ENCODE measurements at places on chromosomes 1 and 21.

DNA sequence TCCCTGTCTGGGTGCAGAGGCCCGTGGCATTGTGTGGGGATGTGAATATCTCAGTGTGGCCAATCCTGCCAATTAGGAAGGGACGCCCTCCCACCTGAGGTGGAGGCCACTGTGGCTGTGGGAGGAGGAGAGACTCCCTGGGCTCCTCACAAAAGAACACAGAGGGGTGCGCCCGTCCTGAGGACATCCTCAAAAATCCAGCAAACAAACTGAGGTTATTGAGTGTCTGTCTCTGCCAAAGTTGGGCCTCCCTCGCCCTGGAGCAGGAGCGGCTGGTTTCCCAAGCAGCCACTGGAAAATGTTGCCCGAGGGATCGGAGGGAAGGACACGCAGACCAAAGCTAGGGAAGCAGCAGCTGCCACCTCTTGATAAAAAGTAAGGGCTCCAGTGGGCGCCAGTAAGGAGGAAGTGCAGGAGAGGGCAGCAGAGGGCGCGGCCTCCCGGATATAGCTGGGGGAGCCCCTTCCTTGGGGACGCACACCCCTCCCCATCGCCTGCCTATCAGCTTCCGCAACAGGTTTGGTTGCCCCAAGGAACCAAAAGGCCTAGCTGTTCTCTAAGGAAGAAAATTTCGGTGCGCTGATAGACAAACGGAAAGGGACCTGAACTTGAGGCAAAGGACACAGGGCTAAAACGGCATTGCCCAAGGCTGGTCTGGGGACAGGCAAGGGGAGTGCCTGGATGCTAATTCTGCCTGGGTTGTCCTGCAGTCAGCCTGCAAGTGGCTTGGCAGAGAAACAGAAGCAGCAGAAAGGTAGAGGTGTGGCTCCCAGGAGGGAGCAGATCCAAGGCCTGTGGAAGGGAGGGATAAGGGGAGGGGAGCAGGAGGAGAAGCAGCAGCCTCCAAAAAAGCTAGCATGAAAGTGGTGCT lies 1.7 kb upstream of the GRIK3 start:
- DNase-seq = no peak

DNA sequence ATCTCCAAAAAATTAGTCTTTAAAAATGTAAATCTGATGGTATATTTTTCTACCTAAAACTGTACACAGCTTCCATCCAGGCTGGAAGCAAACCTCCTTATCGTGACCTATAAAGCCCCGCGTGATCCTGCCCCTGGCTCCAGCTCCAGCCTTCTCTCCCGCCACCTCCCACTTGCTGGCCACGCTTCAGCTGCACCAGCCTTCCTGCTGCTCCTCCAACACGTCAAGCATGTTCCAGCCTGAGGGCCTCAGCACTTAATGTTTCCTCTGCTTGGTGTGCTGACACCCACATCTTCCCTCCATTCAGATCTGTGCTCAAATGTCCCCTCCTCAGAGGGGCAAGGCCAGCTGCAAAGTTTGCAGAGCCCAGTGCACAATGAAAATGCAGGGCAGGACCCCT lies 123.5 kb upstream of the MAGI3 start:
- DNase-seq = no peak

DNA sequence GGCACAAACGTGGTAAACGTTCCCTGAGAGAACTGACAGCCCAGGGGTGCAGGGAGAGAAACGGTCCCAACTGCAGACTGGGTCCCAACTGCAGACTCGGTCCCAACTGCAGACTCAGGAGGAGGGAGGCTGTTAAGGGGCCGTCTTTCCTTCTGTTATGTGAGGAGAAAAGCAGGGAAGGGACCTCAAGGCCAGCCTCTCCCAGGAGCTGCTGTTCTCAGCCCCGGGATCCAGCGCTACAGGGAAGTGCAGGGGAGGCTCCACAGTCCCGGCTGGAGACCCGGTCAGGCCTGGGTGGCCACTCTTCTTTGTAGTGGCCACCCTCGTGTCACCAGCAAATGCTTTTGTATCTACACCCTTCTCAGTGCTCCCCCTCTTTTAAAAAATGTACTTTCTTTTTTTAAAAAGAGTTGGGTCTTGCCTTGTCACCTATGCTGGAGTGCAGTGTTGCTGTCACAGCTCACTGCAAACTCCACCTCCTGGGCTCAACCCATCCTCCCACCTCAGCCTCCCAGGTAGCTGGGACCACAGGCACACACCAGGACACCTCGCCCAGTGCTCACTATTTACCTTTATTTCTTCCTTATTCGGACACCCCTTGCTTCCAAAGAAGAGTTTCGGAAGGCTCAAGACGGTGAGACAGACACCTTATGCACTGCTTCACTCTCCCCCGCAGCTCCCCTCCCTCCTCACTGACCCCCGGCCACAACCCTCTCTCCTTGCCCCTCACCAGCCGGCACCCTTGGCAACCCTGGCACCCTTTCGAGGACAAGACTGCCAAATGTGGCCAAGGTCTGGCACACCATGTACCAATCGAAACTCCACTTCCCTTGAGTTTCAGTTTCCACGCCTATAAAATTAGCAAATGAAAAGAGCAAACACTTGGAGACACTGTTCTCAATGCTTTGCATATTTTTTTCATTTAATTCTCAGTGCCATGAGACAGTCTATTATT lies 21.8 kb downstream of the CAPN2 start:
- no peak for DNase-seq

- DNase-seq = no peak
These were observed 192.6 kb upstream of the AJAP1 start for GRCh38 chr1:4461726-4462290.

DNA sequence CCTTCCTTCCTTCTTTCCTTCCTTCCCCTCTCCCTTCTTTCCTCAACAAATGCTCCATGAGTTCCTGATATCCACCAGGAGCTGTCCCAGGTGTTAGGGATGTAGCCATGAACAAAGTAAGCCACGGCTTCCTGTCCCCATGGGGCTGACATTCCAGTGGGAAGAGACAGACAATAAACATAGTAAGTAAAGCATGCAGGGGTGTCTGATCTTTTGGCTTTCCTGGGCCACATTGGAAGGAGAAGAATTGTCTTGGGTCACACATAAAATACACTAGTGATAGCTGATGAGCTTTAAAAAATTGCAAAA lies 81.5 kb upstream of the ZBTB40 start:
- DNase-seq = no peak

DNA sequence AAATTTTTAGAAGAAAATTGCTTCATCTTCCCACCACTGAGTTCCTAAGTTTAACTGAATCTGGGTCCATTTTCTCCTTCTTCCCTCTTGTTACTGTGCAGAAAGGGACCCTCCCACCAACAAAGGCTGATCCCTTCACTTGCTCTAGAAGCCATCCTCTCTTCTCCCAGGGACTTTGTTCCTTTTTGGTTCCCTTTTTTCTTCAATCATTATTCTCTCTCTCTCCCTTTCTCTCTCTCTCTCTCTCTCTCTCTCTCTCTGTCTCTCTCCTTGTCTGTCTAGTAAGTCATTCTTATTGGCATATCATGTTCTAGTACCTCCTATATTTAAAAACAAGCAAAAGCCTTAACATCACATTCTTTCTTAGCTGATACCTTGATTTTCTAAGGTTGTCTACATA lies 31.7 kb upstream of the GADD45A start:
- DNase-seq = no peak

GRCh38 chr1:53145942-53146708 lies 3.7 kb upstream of the SLC1A7 start:
- no peak for DNase-seq

DNA sequence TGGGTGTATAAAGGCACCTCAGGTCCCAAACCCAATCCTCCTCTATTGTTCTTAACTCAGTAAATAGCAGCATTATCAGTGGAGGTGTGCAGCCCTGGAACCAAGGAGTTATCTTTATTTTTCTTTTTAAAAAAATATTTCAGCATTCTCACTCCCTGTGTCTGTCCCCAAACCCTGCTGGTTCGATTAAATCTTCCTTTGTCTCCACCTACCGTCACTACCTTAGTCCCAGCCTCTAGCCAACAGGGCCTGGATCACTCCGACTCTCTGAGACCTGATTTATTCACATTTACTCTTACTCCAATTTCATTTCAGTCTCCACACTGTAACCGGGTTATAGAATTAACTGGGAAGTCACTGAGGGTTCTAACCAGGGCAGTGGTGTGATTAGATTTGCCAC lies 39.1 kb upstream of the FAM89A start:
- no peak for DNase-seq

DNA sequence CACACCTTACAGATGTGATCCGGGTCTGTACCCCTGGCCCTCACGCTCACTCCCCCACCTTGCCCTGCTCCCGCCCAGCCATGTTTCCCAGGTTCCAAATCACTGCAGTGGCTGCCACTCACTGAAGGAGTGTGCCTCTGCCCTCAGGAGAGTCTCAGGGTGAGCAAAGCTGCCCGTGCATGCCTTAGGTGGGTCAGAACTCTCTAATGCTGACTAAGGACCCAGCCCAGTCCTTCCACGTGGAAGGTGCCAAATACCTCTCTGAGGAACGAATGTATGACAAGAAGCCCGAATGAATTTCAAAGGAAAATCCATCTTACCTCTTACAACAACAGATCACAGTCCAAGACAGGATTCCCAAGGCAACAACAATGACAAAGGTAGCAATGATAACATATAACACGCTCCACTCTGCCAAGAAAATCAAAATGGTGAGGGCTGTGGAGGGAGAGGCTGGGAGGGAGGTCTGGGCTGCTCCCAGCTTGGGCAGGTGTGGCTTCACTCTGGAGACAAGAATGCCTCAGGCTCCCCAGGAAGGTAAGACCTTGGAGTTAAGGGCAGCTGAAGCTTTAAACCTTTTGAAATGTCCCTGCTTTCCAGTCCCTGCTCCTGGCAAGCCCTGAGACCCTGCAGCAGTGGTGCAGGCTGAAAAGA lies 115.2 kb downstream of the KIAA0319L start:
- no peak for DNase-seq

DNA sequence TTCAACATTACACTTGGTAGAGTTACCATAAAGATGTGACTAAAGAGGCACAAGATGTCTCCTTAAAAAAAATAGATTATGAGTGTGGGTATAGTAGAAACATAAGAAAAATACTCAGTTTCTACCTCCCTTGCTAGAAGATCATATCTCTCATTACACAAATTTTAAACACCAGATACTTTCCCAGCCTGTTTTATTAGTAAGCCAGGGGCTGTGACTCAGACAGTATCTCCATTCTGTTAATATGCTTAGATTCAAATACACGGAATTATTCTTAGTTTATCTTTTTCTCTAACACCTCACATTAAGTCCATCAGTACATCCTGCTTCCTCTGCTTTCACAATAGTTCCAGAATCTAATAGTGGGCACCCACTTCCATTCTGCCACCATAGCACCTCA lies 561.8 kb upstream of the ADAMTS5 start:
- no peak for DNase-seq

DNA sequence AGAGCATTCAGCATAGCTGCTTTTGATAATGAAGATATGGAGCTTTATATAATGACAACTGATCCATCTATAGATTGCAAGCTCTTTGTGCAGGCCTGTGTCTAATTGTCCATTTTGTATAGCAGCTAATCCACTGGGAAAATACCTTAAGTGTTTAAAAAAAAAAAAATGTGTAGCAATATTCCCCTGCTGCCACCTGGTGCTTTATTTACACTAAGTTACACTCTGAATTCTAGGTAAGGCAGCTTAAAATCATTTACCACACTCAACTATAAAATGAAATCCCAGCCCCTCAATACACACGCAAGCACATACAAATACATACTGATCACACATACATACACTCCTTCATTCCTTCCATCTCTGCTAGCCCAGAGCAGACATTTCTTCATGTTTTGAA lies 49.1 kb upstream of the BCL9 start:
- DNase-seq = no peak

DNA sequence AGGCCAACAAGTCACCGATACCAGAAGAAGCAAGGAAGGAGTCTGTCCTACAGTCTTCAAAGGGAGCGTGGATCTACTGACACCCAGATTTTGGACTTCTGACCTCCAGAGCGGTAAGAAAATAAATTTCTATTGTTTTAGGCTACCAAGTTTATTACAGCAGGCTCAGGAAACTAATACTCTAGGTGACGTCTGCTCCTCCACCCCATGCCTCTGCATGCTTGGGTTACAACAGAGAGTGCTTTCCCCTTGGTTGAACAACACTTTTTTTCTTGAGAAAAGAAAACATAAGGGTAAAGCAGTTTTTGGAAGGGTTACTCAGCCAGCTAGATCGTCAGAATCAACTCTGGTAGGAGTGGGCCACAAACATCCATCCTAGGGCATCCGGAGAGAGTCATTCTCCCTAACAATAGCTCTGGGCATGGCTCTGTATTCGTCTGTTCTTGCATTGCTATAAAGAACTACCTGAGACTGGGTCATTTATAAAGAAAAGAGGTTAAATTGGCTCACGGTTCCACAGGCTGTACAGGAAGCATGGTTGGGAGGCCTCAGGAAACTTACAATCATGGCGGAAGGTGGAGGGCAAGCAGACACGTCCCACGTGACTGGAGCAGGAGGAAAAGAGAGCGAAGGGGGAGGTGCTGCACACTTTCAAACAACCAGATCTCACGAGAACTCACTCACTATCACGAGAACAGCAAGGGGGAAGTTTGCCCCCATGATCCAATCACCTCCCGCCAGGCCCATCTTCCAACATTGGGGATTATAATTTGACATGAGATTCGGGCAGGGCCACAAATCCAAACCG lies 22.2 kb upstream of the DNAJC11 start:
- no peak for DNase-seq

GRCh38 chr1:209485167-209485566 lies 98.3 kb upstream of the CAMK1G start:
- no peak for DNase-seq

- DNase-seq = no peak
These were observed 3.7 kb downstream of the MIGA1 start for GRCh38 chr1:77783141-77783540.

DNA sequence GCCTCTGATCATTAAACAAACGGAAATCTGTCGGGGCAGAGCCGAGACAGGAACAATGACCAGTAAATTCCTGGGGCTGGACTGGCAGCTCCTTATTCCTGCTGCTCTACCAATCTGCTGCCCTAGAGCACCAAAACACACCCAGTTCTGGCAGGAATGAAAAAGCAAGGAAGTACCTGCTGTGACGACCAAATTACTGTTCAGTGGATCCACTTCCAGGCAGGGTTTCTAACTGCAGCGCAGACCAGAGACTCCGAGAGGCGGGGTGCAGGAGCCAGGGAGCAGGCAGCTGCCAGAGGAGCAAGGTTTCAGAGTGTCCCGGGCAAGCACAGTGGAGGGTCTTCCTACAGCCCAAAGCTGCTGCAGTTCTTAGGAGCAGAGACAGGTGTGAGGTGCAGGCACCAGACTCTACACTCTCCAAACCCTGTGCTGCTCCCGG lies 32.4 kb downstream of the KANK4 start:
- DNase-seq = no peak

GRCh38 chr1:153428791-153429190 lies 12.5 kb downstream of the S100A7A start:
- no peak for DNase-seq

- DNase-seq = no peak
These were observed 133.6 kb upstream of the ATP1B1 start for GRCh38 chr1:168972887-168973286.

DNA sequence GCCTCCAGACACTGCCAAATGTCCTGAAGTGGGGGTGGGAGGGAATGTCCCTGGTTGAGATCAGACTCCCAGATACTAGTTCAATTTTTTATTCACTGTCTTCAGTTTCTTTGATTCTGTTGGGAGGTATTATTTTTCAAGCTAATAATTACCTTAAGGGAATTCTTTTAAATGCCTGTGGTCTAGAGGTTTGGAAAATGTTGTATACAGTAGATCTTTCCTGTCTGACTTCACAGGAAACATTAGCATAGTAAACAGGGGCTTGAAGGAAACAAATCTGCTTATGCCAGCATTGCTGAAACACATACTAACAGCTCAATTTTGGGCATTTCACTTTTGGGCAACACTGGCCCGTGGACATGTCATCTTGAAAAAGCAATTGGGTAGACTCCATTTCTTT lies 84.3 kb upstream of the HP1BP3 start:
- DNase-seq = no peak

- DNase-seq = no peak
These were observed 2.1 kb upstream of the ITLN1 start for GRCh38 chr1:160887071-160887470.

Measured in activated CD8-positive, alpha-beta memory T cell treated with anti-CD3 and anti-CD28 coated beads for 24 hours (primary cell).